ENCODE measurements at places on chromosomes 3 and 15.

GRCh38 chr3:37627951-37628620 is 233.6 kb upstream of the CTDSPL start:
- no peak for DNase-seq

DNA sequence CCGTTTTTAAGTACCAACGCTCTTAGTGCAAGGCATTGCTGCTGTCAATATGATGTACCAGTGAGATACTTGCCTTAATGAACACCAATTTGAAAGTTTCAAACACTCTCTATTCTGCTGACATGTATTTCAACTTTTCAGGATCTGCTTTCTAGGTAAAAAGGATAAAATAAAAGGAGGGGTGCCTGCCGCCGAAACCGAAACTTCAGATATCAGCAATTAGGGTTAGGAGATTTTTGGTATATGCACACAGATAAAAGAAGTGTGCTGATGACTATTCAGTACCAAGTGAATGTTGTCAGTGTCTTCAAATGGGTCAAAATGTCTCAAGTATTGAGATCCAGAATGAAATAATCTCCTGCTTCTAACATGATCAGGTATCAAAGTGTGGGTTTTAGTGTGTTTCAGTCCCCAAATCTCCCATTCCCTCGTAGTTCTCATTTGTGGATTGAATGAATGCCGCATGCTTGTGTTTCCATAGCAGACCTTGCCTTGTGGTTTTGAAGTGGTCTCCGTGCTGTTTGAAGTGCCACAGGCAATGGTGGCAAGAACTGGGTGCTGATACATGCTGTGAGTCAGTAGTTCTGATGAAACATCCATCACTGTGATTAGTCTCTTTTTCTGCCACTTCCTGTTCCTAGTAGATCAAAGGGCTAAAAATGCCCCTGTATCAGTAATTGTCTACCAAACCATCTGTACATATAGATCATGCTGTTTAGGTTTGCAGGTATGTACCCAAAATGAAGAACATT is 22.5 kb downstream of the CHST14 start:
- DNase-seq = no peak

DNA sequence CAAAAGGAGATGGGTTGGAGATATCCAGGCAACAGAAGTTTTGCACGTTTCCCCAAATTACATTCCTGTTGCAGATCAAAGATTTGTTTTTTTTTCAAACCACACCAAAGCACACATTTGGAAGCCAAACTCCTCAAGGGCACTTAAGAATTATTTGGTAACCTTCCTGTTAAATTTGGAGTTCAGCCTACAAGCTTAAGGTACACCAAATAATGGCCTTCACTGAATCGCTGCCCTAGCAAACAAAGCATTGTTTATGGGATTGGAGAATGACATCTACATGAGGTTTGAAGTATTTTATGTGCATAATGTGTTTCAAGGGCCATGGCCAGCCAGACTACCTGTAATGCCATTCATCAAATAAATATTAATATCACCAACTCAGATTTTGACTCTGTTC is 357.9 kb downstream of the RORA start:
- DNase-seq = no peak

- DNase-seq = peak; percentile 55
Measured at GRCh38 chr3:72907131-72907711, 19.4 kb downstream of the GXYLT2 start.

DNA sequence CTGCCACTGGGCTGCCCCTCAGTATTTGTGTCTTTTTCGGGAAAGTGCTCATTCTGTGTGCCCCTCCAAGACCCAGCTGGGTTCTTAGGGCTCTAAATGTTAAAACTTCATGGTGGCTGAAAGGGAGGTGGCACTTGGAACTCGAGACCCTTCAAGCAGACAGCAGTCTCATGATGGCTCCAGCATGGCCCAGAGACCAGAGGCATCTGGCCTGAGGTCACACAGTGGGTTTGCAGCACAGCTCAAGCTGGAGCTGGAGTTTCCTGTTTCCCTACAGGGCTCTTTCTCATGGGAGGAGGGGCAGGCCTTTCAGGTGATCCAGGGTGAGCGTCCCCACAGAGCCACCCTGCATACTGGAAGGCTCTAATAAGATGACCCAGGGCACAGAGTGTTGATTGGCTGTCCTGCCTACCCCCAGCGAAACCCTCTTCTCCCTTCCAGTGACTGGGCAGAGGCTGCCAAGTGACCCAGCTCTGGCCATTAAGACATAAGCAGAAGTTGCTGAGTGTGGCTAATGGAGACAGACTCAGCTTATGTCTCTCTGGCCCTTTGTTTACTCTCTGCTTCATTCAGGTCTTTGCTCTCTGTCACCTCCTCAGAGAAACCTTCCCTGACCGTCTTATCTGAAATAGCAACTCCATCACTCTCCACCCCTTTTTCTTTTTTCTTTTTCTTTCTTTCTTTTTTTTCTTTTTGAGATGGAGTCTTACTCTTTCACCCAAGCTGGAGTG is 166.6 kb upstream of the SMAD3 start:
- no peak for DNase-seq

DNA sequence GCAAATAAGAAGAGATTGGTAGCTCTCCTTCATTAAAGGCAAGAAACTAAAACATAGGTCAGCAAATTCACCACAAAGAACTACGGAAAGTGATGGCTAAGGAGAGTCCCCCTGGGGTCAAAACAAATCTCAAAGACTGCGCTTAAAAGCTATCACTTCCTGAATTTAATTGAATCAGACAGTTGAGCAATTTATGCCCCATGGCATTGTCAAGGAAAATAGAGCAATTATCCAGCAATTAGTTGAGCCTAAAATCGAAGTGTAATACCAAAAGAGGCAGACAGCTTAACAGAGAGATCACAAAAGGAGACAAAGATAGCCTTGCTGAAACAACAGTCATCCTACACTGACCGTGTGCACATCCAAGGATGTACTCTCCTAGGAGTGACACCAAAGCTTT is 74.4 kb upstream of the SCN10A start:
- DNase-seq = no peak

- peak; percentile 54 for DNase-seq
Measured at GRCh38 chr3:117752984-117753717, 1043.6 kb downstream of the TUSC7 start.

- peak; percentile 91 for DNase-seq
Measured at GRCh38 chr3:170726976-170727661, 141.2 kb upstream of the SLC7A14 start.

DNA sequence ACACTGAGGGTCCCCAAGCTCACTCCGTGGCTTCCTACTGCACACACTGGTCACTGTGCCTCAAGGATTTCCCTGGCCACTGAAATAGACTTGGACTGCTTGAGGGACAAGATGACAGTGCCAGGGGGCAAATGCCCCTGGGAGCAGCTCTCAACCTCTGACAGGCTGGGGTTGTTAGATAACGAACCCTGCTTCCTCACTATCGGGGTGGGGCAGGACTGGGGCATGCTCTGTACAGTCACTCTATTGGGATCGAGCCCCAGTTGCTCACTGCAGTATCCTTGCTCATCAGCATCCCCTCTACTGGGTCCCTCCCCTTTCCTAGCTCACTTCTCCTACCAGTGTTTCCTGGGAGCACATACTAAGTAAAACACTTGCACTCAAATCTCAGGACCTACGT is 610.8 kb downstream of the NTRK3 start:
- no peak for DNase-seq

GRCh38 chr15:69141286-69141701 is 19.1 kb upstream of the GLCE start:
- DNase-seq = peak; percentile 37

GRCh38 chr3:172125963-172126457 is 86.6 kb downstream of the FNDC3B start:
- peak; percentile 92 for DNase-seq

DNA sequence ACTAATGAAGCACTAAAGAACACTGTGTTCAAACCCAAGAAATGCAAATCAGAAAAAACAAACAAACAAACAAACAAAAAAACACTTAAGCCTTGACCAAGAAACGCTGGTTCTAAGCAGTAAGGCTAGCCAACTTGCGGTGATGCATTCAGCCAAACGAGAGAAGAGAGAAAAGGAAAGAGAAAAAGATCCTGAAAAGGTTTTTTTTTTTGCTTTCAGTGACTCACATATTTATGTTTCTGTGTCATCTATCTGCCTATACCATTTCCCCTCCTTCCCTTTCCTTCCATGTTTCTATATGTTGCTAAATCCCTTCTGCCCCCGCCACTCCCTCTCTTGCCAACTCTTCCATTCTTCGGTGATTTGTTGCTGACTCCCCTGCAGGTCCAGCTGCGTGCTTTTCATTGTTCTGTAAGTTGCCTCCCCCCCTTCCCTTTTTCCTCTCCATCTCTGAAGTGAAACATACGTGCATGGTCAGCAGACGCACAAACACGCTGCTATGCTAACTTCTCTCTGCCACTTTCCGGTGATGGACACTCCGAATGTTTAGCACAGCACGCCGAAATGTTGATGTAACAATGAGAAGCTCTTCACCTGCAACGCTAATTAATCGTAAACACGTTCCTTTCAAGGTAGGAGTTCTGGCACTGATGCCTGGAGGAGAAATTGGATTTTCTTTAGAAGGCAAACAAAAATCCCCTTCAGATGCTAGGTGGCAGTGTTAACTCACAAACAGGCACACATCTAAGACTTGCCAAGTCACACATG is 154.4 kb downstream of the TUSC7 start:
- DNase-seq = peak; percentile 37

DNA sequence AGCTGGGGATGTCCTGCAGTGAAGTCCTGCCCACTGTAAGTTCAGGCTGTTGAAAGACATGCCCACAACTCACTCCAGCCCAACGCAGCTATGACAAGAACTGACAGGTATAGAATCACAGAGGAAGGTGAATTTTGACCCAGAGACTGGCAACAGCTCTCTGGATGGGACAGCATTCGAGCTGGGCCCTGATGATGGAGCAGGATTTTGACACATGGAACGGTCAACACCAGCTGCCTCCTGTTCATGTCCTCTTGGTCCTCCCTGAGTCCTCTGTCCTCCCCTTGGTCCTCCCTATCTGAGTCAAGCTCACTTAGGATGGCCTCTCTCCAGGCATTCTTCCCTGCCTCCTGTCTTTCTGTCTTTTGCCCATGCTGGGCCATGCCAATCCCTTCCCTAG is 15.2 kb upstream of the ACAN start:
- DNase-seq = no peak

GRCh38 chr3:74562558-74563269 is 51.7 kb downstream of the CNTN3 start:
- DNase-seq = no peak

GRCh38 chr3:172007065-172007370 is 32.4 kb upstream of the FNDC3B start:
- DNase-seq = no peak

GRCh38 chr3:66938338-66938963 is 59.7 kb upstream of the KBTBD8 start:
- DNase-seq = peak; percentile 63

GRCh38 chr3:140395134-140396075 is 282.5 kb upstream of the TRIM42 start:
- DNase-seq = no peak

DNA sequence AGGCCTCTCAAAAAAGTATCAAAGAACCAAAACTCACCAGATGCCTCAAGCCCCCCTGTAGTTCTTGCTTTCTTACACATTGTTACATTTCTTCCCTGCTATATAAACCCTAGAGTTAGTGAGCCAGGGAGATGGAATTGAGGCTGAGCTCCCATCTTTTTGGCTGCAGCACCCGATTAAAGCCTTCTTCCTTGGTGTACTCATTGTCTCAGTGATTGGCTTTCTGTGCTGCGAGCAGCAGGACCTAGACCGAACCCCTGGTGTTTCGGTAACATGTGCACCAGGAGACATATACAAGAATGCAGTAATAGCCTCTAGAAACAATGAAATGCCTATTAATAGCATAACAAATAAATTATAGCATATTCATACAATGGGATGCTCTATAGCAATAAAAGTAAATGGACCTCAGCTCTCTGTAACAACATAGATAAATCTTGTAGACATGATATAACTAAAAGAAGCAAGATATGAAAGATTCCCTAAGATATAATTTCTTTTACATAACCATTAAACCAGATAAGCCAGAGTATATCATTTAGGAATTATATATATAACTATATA is 174.0 kb downstream of the NEK11 start:
- no peak for DNase-seq

- DNase-seq = no peak
Measured at GRCh38 chr3:37536840-37537239, 324.8 kb upstream of the CTDSPL start.

DNA sequence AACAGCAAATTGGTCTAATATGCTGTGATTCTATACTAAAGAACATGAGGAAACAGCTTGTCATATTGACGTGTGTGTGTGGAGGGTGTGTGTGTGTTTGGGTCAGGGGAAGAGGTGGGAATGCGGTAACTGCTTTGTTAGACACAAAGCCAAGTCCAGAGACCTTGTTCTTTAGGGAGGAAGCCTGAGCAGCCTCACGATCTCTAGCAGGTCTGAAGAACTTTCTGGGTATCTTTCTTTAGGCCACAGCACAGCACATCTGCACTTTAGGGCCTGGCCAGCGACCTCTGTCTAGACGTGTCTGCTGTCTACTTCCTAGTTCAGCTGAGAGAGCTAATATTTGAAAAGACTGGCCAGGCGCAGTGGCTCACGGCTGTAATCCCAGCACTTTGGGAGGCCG is 220.0 kb upstream of the TPRG1 start:
- DNase-seq = no peak

DNA sequence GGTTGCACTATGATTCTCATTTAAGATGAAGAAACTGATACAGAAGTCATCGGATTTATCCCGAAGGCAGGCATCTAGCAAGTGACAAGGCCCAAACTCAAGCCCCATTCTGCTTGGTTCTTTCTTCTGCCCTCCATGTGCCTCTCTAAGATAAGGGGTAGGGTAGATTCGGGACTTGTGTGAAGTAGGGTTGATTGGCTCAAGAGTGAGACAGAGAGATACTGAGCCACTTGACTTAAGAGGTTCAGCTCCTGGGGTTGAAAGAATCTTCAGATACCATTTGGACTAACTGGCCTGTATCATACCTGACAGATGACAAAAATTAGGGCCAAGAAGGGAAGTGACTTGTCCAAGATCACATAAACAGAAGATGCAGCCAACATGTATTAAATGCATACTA is 891 bp downstream of the RFT1 start:
- no peak for DNase-seq

GRCh38 chr15:44763187-44763586 is 26.9 kb downstream of the TRIM69 start:
- DNase-seq = no peak

DNA sequence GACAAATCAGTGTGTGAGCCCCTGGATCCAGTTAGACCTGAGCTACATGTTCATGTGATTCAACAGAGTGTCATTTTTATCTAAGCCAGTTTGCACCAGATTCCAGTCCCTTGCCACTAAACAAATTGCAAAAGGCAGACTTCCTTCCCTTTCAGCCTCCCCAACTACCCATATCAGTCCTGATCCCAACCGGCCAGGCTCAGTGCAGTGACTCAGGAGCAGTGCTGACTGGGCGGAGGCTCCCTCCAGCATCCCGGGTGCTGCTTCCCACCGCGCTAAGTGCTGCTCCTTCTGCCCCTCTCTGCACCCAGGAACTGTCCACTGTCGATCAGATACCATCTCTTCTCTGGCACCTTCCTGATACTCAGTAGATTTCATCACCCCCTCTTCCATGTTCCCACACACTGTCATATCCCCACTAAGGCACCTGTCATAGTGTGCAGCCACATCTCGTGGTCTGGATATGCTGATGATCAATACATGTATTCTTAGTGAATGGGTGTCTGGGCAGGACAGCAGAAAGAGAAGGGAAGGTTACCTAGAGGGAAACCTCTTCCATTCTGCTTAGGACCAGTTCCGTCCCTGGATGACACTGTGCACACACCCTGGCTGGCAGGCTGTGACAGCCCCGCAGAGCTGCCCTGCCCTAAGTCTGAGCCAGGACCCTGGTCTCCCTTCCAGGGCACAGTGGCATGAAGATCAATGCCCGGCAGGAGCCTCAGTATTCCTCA is 108.8 kb upstream of the RAD18 start:
- DNase-seq = no peak

All from EH (cell line).